Activated CD4-positive, alpha-beta T cell treated with anti-CD3 and anti-CD28 coated beads, Interleukin-2, amount 10 ng/mL, durations not matched to agents 7 days and 5 days (primary cell): ENCODE measurements at places on chromosomes 4 and X. TPM values are rescaled to one million over a fixed set of nuclear protein-coding genes. Genes with fewer than 3 reads are reported as not detected.

DNA sequence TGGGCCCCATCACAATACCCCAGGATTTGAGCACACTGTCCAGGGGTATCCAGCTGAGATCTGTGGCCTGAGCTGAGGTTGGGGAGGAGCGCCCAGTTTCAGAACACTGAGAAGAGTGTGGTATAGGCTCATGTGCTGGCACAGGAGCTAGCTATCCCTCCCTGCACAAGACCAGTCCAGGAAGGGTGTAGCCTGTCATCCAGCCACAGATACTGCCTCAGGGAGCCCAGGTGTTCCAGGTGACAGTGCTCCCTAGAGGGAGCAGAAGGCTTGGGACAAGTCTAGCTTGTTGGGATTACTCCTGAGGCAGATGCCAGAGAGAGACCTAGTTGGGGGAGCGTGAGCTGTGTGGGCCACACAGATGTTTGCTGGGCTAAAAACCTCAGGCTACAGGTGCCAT is 79.6 kb upstream of the GLRA2 start:
- DNase-seq, result no peak

DNA sequence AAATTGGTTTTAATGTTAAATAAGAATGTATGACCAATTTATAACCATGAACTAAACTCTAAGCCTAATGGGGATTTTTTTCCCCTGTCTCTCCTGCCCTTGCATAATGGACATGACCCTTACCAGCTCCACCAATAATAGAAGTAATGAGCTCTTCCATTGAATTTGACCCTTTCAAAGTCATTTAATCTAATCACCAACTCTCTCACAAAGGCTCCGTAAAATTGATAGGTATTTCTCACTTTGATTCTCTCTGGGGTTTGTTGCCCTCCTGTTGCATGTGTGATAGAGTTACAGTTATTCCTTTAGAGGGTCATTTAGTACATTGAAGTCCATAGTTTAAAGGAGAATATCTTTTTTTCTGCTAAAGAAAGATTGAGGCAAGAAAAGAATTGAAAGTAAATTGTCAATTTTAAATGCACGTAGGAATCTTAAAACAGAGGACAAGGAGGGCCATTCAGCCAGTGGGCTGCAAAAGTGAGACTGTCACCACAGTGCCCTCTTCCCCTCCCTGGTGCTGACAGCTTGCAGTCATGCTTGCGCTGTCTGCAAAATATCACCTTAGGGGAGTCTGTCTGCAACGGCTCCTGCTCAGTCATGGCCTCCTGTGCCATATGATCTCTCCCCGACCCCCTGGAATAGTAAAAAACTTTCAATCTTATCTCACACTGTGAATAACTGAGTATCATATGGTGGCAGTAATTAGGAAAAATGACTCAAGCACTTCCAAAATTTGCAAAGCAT is 307.5 kb upstream of the GNPDA2 start:
- DNase-seq, result no peak

DNA sequence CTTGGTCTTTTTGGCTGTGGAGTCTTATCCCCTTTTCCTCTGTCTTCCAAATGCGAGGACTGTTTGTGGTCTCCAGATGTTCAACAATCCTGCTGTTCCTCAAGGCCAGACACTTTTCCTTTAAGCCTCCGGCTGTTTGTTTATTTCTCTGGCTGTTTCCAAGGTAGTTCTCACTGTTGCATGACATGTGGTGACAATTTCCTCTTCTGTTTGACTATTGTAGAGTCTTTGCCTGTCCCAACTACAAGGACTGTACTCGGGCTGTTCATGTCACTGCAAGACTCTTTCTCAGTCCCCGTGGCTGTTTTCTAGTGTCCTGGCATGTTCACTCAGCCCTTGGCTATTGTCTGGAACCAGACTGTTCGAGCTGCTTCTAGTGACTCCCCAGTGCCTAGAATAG is 50.6 kb downstream of the ZNF157 start:
- no peak for DNase-seq

DNA sequence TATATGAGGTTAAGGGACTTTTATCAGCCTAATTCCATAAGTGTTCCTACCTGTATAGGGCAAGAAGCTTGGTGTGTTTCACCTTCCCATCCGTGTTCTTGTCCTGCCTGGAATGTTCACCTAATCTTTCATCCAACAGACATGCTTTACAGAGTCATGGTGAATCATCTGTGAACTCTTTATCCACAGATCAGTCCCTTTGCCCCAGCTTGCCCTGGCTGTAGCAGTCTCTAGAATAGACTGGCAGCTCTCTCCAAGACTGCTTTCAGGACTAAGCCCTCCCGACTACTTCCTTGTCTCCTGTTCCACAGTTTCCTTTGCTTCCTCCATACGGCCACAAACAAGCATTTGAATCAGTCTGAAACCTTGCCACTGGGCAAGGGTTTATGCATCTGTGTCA is 177.9 kb upstream of the IL15 start:
- DNase-seq, result no peak

DNA sequence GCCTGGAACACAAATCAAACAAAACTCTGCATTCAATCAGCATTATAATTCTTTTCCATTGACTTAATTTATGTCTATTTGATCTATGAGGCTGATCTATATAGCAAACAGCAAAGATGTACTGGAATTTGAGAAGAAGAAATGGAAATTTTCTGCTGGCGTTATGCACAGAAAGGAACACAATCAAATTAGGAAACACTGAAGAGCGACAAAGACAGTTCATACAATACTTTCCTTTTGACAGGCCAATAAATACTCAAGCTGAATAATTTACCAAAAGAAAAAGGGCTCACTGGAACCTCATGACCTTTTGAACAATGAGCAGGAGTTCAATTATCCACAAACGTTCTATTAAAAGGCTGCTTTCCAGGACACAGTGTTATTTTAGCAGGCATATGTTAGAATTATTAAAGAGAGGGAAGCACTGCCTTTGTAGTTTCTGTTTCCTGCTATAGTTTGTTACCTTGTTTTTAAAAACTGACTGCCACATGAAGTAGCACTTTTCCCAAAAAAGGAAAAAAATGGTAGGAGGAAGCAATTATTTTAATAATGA is 8.1 kb downstream of the PDHA2 start:
- DNase-seq, result no peak

DNA sequence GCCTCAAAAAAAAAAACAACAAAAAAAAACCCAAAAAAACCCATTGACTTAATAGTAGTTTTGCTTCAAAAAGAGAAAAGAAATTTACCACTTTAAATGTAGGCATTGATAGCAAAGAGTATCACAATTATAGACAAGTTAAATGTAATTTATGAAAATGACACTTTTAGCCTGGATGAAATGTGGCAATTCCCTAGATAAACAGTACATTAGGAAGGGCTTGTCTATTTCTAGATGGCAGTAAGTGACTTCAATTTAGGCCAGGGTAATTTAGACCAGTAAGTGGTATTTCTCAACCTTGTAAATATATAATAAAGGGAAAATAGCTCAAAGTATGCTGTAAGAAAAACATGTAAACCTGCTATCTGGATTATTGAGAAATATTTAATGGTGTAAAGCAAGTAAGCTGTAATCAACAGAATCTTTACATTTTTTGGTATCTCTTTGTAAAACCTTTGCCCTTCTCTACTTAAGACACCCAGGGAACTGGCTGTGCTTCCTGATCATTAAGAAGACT is 103.7 kb upstream of the RAPGEF2 start:
- DNase-seq, result no peak

DNA sequence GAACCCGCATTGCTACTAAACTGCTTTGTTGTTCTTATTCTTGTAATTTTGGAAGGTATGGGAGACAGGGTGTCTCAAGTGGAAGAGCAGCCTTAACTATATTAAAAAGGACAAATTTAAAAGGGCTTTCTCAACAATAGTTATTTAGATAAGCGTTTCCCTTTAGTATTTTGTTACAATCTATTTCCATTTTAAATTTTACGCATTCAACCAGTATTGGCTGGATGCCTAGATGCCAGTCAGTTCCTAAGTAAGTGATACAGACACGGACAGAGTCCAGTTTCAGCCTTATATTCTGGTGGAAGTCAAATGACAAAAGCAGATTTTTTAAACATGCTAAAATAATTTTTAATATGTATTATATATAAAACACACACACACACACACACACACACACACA is 28.3 kb downstream of the FAT1 start:
- DNase-seq, result no peak

DNA sequence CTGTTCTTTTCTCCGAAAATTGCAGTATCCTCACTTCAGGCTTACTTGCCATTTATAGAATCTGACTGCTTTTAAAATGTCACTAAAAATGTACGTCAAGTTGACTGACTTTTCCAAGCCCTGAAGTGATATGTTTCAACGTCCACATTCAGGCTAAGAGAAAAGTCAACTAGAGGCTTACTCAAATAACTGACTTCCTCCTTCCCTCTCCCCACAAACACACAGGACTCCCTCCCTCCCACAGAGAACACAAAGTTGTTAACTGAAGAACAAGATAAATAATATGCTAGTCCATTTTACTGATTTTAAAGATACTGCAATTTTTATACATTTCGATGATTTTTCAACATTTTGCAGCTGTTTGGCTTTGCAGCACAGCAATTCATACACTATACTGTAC is 13.8 kb upstream of the CDKL2 start:
- no peak for DNase-seq

DNA sequence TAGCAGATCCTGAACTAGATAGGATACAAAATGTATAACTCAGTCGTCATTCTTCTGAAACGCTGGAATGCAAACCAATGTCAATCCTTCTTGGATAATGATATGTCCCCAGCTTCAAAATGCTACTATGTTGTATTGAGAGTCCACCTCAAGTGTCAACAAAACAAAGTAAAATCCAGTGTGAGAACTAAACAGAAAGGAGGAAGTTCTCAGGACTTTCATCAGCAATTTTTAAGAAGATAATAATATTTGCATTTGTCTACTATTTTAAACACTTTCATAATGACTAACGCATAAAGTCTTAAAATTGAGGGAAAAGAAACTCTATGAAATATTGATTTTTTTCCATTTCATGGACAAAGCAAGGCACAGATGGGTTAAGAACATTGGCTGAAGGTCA is 36.3 kb downstream of the SOD3 start:
- DNase-seq, result no peak

GRCh38 chr4:38664706-38665401 is 855 bp downstream of the KLF3 start:
- DNase-seq, result peak; percentile 33

GRCh38 chr4:177376024-177376423 is 66.2 kb downstream of the AGA start:
- no peak for DNase-seq

DNA sequence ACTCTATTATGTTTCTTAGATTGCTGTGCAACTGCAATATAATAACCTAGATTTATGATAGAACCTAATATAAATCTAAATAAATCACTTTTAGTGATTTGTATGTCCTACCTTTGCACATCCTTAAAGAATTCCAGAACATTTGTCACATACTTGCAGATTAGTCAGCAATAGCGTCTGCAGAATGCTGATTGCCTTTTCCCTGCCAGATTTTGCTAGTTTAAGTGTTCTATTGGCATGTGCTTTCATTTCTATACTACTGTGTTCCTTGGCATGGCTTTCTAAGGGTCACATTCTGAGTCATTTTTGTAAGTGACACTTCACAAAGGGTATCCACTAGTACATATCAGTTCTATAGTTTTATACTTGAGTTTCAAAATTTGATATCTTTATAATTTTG is 303.1 kb upstream of the GIMD1 start:
- no peak for DNase-seq

DNA sequence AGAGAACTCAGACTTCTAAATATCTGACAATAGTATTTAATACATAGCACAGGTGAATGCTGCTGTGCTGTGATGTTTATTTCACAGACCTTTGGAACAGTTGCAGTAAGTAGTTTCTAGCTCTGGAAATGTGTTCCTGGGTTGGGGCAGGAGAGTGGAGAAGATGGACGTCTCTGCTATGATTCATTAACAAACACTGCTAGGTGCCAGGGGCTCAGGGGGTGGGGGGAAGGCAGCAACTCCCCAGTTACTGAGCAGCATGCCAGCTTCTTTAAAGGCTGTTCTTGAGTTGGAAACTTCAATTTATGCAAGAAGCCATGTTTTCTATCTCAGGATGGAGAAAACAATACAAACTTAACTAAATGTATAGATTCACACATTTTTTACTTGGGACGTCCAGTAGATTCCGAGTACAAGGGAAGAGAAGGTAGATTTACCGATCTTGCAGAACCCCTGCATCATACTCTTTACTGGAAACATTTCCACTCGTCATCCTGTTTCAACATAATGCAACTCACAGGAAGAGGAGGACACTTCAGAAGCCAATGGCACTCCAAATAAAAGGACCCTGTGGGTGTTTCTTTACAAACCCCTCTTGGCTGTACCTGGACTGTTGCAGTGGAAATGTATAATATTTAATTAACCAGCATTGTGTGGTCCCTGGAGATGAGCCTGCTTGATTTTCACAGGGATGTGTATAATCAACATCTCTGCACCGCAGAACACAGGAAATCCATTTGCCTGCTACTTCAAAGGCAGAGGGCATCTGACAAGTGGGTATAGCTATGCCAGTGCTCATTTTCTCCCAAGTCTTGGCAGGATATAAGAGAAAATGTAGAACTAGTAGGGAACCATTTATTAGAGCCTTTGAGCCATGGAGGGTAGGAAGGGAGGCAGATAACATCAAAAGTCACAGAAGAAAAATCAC is 171.4 kb downstream of the SH3KBP1 start:
- peak; percentile 6 for DNase-seq

- no peak for DNase-seq
These were observed 42.9 kb downstream of the DCTD start for GRCh38 chr4:182874304-182874751.

- DNase-seq, result no peak
These were observed 79.8 kb downstream of the NAT8L start for GRCh38 chr4:2138846-2139500.

- no peak for DNase-seq
These were observed 88.2 kb upstream of the USP9X start for GRCh38 chrX:40996886-40997530.

DNA sequence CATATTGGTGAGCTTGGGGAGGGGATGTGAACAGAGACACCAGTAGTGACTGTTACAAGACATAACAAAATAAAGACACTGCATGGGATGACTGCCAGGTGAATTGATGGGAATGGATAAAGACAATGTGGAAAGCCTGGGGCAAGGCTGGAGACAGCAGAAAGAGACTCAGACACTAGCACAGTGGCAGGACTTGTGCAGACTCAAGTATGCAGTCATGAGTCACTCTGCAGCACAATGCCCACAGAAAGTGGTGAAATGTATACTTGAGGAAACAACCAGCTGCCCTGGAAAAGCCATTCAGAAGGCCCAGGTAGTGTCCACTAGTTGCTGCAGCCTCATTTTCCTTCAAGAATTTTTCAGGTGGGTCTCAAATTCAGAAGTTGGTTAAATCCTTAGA is 452.3 kb downstream of the MID1IP1 start:
- no peak for DNase-seq

- no peak for DNase-seq
These were observed 205.5 kb downstream of the PPP3CA start for GRCh38 chr4:101141855-101142254.

The FAM9B gene
- not detected for total RNA-seq

The LRCH2 gene
- total RNA-seq, result not detected

The CT47A1 gene
- not detected for total RNA-seq

The SPANXN2 gene
- not detected for total RNA-seq

The SHROOM2 gene
- not detected for total RNA-seq

The RASGEF1B gene
- 2.7 TPM for total RNA-seq

The PRRG1 gene
- not detected for total RNA-seq

The BTC gene
- total RNA-seq, result not detected
